B cell (primary cell): ENCODE measurements at places on chromosomes 5 and 9. TPM values are rescaled to one million over a fixed set of nuclear protein-coding genes. Genes with fewer than 3 reads are reported as not detected.

OMD gene
- total RNA-seq = not detected in 2 replicates

KCNIP1 gene
- total RNA-seq = not detected in 2 replicates

HEMGN gene
- not detected in 2 replicates for total RNA-seq

C7 gene
- total RNA-seq = not detected in 2 replicates

EQTN gene
- total RNA-seq = 0.95 TPM in 1 of 2 replicates, not detected in the other

MORN5 gene
- not detected in 2 replicates for total RNA-seq

ORM1 gene
- total RNA-seq = not detected in 2 replicates

CNTFR gene
- total RNA-seq = not detected in 2 replicates

SH2D3C gene
- total RNA-seq = 66.3 and 70.1 TPM in 2 replicates

RMRP gene
- 7,890 and 7,920 TPM in 2 replicates for total RNA-seq

TLX3 gene
- not detected in 2 replicates for total RNA-seq

GPR151 gene
- total RNA-seq = not detected in 2 replicates

VDAC1 gene
- total RNA-seq = 60.7 and 63.4 TPM in 2 replicates
